ENCODE measurements at places on chromosomes 1 and 21.
A peak's percentile ranks its signal among the peaks of the same experiment; 100 is the strongest.

GRCh38 chr21:28253338-28253737 lies 739.3 kb downstream of the LTN1 start:
- DNase-seq = peak; percentile 43

DNA sequence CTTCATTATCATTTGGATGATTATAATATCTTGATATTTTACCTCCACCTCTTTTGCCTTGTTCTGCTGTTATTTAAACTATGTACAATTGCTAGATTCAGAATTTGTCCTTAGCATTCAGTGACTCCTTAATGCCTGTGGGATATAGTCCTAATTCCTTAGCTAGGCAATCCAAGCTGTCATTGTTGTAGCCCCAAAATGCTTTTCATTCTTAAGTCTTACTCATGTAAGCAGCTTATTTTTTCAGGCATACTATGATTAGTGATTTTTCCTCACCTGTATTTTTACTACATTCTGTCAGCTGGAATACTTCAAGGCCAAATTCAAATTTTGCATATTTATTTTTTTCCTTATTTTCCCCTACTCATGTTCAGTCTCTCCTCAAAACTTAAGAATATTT lies 13.4 kb downstream of the PKN2 start:
- DNase-seq = peak; percentile 14

DNA sequence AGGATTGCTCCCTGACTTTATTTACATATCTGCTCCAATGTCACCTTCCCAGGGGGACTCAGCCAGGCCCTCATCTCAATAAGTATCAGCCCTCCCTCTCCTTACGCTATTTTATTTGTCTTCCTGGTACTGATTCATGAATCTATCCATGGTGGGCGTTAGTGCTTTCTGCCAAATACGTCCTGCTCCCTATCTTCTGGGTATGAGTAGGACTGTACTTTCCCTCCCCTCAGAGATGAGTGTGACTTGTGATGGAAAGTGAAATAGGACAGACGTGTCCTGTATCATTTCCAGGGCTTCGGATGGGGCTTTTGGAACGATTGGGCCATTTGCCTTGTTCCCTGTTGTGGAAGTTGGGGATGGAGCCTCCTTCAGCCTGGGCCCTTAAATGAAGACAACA lies 47.5 kb downstream of the FOXO6 start:
- no peak for DNase-seq

GRCh38 chr1:40058097-40058452 lies 17.5 kb downstream of the CAP1 start:
- no peak for DNase-seq

DNA sequence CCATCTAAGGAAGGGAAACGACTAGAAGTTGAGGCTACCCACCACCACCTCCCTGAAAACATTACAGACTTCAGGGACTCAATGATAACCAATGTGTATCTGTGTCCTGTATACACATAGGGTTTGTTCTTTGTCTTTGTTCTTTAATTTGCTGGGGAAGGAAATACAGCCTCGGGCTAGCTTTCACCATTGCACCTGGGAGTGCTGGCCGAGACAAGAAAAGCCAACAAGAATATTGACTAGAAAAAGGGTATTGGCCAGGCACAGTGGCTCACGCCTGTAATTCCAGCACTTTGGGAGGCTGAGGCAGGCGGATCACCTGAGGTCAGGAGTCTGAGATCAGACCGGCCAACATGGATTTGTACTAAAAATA lies 50.4 kb downstream of the MDM4 start:
- DNase-seq = no peak

DNA sequence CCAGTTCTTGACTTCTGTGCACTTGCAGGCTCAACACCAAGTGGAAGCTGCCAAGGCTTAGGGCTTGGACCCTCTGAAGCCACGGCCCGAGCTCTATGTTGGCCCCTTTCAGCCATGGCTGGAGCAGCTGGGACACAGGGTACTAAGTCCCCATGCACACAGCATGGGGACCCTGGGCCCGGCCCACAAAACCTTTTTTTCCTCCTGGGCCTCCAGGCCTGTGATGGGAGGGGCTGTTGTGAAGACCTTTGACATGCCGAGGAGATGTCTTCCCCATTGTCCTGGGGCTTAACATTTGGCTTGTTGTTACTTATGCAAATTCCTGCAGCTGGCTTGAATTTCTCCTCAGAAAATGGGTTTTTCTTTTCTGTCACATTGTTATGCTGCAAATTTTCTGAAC lies 59.8 kb downstream of the DISC1 start:
- no peak for DNase-seq

- no peak for DNase-seq
These were observed 28.1 kb downstream of the CD101 start for GRCh38 chr1:117029685-117030084.

DNA sequence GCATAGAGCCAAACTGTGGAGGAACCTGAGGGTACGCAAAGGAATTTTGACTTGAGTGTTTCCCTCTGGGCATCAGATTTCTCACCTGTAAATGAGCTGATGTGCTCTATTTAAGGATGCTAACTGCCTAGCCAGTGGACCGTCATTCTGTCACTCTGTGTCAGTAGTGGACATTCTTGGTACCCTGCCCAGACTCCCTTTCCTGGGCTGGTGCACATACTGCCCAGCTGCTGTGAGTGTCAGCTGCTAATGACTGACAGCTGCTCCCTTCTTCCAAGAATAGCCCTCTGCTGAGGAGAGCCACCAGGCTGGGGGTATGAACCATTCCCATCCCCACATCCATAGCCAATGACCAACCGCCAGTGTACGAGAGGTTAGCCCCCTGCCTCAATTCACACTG lies 193.1 kb upstream of the DAB1 start:
- DNase-seq = no peak

- no peak for DNase-seq
These were observed 272.9 kb upstream of the CSF3R start for GRCh38 chr1:36755303-36756230.

DNA sequence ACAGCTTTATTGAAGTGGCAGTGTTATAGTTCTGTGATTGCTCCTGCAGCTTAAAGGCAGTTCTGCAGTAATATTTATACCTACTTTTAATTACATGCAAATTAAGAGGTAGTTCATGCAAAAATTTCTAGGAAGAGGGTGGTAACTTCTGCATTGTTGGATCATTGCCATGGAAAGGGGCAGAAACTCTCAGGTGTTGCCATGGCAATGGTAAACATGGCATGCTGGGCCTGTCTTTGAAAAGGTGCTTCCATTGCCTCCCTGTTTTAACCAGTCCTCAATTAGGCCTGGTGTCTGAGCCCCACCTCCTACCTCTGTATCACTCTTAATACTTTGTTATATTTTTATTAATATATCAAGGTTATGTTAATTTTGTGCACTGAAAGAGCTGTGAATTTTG lies 104.7 kb downstream of the DISC1 start:
- DNase-seq = no peak

DNA sequence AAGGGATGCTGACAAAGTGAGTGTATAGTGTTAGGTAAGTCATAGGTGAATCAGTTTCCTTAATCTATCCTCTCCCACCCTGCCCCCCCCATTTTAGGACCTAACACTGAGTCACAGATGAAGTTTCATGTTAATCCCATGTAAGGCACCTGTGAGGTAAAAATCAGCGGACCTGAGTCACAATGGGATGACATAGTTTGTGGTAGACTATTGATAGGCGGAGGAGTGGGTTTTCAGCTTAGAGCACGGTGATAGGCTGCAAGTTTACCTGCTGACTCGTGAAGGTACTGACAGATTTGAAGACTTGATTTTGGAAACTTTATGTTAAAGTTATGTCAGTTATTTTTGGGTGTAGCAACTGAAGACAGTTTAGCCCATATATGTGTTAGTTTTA lies 1.7 kb downstream of the TOR1AIP1 start:
- no peak for DNase-seq

DNA sequence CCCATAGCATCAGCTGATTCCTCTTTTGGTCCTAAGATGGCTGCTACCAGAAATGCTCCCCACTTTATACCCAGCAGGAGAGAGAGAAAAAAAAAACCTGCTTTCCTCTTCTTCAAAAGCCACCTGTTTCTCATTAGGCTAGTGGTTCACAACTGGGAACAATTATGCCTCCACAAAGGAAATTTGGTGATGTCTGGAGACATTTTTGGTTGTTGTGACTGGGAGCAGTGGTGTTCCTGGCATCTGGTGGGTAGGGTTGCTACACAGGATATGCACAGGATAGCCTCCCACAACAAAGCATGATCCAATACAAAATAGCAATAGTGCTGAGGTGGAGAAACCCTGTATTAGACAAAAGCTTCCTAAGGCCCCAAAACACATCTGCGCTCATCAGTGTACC lies 38.5 kb upstream of the SGIP1 start:
- DNase-seq = peak; percentile 68

DNA sequence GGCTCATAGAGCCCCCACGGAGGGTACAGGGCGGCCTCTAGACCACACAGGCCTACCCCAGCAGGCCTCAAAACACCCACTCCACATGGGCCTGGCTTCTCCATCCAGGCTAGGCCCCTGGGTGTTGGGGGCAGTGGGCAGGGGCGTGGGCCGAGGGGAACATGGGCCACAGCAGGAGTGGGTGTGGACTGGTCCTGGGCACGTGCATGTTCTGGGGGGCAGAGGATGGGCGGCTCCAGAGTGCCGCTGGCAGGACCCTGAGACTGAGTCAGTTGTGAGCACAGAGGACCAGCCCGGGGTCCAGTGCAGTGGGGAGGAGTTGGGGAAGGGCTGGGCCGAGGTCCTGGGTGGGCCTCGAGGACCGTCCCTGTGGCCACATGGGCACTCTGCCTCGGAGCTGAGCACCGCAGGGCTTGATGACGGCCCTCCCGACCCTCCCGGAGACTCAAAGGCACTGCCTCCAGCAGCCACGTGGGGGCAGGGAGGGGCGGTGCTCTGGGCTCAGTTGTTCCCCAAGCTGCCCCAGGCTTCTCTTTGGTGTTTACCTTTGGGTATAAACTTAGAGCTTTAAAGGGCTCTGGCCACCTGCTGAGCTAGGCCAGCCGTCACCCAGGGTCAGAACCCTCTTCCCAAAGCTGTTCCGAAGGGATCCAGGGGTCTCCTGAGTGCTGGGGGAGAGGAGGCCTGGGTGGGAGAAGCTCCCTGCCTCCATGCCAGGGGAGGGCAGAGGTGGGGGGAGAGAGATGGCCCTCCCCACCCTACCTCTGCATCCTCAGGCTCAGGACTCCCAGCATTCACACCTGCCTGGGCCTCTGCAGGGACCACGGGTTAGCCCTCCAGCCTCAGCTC lies 79.9 kb downstream of the MORN1 start:
- peak; percentile 79 for DNase-seq

DNA sequence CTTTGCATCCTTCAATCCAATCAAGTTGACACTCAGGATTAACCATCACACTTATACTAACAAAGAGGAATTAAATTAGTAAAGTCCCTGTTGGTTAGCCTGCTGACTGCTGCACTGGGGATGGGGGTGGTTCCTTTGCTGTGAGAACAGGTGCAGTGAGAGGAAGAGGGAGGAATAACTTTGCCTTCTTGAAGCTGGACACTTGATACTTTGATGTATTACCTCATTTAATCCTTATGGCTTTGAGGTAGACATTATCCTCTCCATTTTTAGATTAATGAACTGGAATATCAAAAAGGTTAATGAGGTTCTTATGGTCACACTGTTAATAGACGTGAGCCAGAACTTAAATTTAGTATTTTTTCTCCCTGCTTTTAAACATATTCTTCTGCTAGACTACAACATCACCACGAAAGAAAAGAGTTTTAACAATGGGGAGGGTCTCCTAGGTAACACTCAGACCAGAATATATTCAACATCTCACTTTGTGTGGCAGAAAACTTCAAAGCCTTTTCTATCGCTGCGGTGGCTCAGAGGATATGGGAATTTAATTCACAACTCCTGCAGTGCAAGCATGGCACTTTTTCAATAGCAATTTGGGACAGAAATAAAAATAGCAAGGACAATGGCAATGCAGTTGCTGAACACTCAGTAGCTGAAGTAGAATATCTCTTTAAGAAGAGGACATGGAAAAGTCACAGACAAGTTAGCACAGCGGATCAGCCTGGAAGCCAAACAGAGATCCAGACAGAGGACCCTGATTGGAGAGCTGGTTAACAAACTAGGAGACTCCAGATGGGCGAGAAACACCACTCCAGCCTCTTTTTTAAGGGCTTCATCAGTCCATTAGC lies 68.8 kb upstream of the DNAH14 start:
- DNase-seq = no peak

GRCh38 chr1:226827458-226827857 lies 43.0 kb upstream of the PSEN2 start:
- DNase-seq = peak; percentile 73

DNA sequence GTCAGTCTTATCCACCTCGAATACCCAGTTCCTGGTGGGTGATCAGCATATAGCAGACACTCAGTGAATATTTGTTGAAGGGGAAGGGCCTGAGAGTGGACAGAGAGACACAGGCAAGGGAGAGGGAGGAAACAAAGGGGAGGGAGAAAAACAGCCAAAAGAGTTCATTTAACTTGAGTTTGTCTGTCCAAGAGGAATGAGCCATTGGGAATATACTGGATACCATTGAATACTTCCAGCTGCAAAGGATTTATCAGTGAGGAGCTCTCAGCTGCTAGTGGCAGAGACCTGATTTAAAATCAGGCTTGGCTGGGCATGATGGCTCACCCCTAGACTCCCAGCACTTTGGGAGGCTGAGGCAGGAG lies 11.5 kb upstream of the BGLAP start:
- DNase-seq = no peak

DNA sequence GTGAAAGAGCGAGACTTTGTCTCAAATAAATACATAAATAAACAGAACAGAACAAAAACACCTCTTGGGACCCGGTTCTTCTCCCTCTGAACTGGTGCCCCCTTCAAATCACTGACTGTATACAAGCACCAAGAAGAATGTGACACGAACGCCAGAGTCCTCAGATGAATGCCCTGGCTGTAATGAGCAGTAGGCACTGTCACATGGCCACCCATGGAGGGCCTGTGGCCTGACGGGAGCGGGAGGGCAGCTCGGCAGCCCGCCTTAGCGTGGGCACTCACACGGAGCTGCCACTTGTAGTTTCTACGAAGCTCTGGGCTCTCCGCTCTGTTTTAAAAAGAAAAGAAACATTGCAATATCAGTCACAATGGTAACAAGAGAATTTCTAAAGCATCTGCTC lies 146.0 kb downstream of the PEX14 start:
- DNase-seq = no peak

DNA sequence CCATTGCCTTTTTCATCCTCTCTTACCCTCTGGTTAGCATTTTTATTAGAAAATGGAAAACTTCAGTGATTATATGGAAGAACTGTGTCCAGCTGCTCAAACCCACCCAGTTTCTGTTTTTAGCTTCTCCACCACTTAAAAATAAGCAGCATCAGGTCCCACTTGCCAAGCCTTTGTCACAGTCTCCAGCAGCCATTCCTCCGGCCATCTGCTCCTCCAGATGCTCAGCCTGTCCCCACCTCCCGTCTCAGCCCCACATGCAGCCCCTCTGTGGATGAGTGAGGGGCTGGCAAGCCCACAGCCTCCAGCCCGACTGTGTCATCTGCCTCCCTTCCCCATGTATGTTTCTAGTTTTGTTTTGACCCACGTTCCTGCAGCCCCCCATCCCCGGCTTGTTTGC lies 289.7 kb downstream of the HHAT start:
- DNase-seq = no peak

- no peak for DNase-seq
These were observed 9.5 kb upstream of the RNF186 start for GRCh38 chr1:19824541-19824940.

All from AG20443 (cell line).